ENCODE measurements at places on chromosomes 2 and 18. TPM values are rescaled to one million over a fixed set of nuclear protein-coding genes. Genes with fewer than 3 reads are reported as not detected.

- DNase-seq: peak; percentile 50
These were observed 497.6 kb upstream of the FAM98A start for GRCh38 chr2:34096562-34097171.

DNA sequence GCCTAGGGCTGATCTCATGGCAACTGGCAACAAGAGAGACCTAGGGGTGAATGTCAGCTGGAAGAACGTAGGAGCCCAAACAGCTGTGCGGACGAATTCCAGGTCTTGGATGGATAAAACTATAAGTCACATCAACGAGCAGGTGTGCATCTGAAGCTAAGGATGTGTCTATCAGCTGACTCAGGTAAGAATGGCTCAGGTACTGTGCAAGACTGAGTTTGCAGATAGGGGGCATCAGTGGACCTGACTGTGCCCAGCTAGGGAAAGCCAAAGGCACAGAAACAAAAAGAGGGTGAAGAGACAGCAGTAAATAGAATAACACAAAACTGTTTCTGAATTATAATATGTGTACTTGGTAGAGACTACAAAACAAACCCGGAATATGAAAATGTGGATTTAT, 357.3 kb downstream of the ZEB2 start:
- DNase-seq: no peak

GRCh38 chr2:233688341-233688740, 4.3 kb upstream of the UGT1A6 start:
- DNase-seq: no peak

- no peak for DNase-seq
These were observed 1.9 kb downstream of the CNPPD1 start for GRCh38 chr2:219174801-219175200.

GRCh38 chr2:68089961-68090360, 27.2 kb upstream of the C1D start:
- DNase-seq: no peak

GRCh38 chr2:100482741-100483140, 12.5 kb downstream of the NMS start:
- no peak for DNase-seq

SOWAHC gene
- 5.3 TPM for total RNA-seq

Measured in glomerular endothelial cell (primary cell).